ENCODE measurements at places on chromosomes 12 and 14. TPM values are rescaled to one million over a fixed set of nuclear protein-coding genes. Genes with fewer than 3 reads are reported as not detected.

The LMNTD1 gene
- 0.07 TPM for total RNA-seq

The SLC7A8 gene
- total RNA-seq, result not detected

The ADAMTS20 gene
- not detected for total RNA-seq

The SLC5A8 gene
- not detected for total RNA-seq

The TGM1 gene
- 2.1 TPM for total RNA-seq

The ARG2 gene
- total RNA-seq, result 9.6 TPM

The ST8SIA1 gene
- not detected for total RNA-seq

The LRRIQ1 gene
- total RNA-seq, result 0.47 TPM

The GARIN6 gene
- not detected for total RNA-seq

The ACVRL1 gene
- 392 TPM for total RNA-seq

The PALS1 gene
- 15.1 TPM for total RNA-seq

The GLIPR1L1 gene
- total RNA-seq, result not detected

The FAM234B gene
- total RNA-seq, result 4.7 TPM

All from mammary microvascular endothelial cell (primary cell).